Muscle of arm (tissue), 14 donors: ENCODE measurements at places on chromosomes 12 and 14. TPM values are rescaled to one million over a fixed set of nuclear protein-coding genes. Genes with fewer than 3 reads are reported as not detected.

MARS1 gene
- polyA plus RNA-seq = 107 TPM

POP5 gene
- 45.7 TPM for polyA plus RNA-seq

TMEM179 gene
- polyA plus RNA-seq = 0.69 TPM

FAM90A1 gene
- polyA plus RNA-seq = 1.1 TPM

ART4 gene
- polyA plus RNA-seq = 0.05 TPM
